ENCODE measurements at places on chromosomes 2 and 18.

- no peak for DNase-seq
These were observed 229.4 kb upstream of the SMAD2 start for GRCh38 chr18:48159816-48160215.

DNA sequence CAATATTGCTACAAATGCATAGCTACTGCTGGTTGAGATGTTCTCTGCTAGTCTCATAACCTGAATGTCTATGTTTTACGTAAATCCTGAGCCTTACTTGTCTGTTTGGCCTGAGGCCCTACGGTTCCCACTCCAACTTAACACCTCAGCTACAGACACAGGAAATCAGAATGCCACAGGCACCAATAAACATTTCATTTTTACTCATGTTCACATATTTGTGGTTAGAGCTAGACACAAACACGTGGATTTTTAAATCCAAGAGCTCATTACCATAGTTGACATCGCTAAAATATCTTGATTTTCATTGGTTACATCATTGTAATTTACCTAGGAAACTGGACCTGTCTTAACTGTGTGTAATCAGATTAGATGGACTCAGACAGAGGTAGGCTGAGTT is 263.8 kb upstream of the CDH19 start:
- DNase-seq = no peak

GRCh38 chr2:159188449-159188848 is 98.1 kb downstream of the WDSUB1 start:
- DNase-seq = no peak

DNA sequence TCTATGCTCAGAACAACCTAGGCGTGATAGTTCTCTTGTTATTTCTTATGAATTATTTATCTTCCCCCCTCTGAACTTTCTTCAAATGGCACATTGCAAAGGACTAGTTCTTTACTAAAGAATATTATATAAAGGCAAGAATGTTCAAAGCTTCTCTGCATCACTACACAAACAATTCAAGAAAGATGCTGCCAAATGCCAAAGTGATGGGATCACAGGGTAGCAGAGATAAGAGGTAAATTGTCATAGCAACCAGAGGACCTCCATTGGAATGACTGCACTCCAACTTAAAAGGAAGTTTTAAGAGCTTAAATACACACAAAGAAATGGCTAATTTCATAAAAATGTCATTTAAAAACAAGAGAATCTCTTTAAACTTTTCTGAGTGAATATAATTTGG is 72.8 kb downstream of the AQP4 start:
- DNase-seq = no peak

- DNase-seq = no peak
These were observed 2.4 kb upstream of the MALT1 start for GRCh38 chr18:58668897-58669296.

Measured in Ammon's horn (tissue), 1 donor.